Naive thymus-derived CD4-positive, alpha-beta T cell (primary cell): ENCODE measurements at places on chromosomes 11 and 22. TPM values are rescaled to one million over a fixed set of nuclear protein-coding genes. Genes with fewer than 3 reads are reported as not detected.

- no peaks in the 10 kb centered on the region for H3K36me3 ChIP-seq
- no peaks in the 10 kb centered on the region for H3K4me1 ChIP-seq
- H3K4me3 ChIP-seq: no peak overlapping the region
- H3K27me3 ChIP-seq: no peaks in the 10 kb centered on the region
Measured at GRCh38 chr11:11764423-11764803, 77.4 kb upstream of the USP47 start.

DNA sequence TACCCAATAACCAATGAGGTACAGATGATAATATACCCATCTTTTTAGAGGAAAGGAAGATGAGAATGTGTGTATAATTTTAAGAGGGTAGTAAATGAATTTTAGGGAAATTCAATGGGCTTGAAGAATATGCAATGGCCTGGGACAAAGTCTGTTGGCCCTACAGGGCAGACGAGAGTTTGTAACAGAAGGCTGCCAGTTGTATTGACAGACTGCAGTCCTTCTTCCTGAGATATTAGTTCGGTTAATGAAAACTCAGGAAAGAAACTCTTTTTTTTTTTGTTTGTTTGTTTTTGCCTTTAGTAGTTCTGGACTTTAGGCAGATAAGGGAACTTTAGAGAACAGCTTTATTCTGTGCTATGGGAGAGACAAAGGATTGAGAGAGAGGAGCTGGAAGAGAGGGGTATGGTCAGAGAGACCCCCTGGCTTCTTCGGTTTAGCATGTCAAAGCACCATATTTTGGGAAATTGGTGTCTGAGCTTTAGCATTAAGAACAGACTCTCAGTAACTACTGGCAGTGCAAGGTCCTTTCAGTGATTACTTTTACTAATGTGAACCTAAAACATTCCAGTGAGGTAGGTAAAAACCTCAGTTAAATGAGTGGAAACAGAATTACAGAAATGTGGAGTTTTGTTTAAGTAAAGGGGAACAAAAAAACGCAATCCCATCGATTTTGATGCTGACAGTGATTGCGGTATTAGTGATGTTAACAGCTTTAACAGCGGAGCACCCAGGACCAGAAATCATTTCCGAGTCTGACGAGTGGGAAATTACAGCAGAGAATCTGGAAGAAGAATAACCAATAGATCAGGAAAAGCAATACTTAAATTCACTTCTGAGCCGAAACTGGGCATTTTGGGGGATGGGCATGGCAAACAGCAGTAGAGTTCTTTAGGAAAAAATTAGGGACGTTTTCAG, 644 bp upstream of the NAALAD2 start:
- H3K36me3 ChIP-seq: no peaks in the 10 kb centered on the region
- no peak overlapping the region for H3K4me3 ChIP-seq
- peaks cover 15% of the 10 kb centered on the region for H3K27me3 ChIP-seq
- H3K4me1 ChIP-seq: no peaks in the 10 kb centered on the region

GRCh38 chr11:13135385-13136271, 126.5 kb downstream of the RASSF10 start:
- H3K36me3 ChIP-seq: no peaks in the 10 kb centered on the region
- H3K27me3 ChIP-seq: no peaks in the 10 kb centered on the region
- no peak overlapping the region for H3K27ac ChIP-seq
- H3K4me3 ChIP-seq: no peak overlapping the region
- no peaks in the 10 kb centered on the region for H3K4me1 ChIP-seq

- no peaks in the 10 kb centered on the region for H3K36me3 ChIP-seq
- DNase-seq: no peak
- no peak overlapping the region for H3K4me3 ChIP-seq
Measured at GRCh38 chr11:130848361-130849214, 67.7 kb downstream of the SNX19 start.

DNA sequence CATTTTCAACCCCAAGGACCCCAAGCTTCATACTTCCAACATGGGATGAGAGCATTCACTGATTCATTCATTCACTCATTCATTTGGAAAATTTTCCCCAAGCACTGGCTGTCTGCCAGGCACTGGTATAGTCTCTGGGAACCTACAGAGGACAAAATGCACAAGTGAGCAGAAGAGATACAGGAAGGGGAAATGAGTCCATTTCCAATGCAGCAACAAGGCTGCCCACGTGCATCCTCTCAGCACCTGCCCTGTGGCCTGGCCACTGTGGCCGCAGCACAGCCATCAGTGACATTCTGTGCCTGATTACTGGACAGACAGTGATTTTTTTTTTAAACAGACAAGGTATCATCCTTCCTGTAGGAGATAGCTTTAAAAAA, 96.0 kb upstream of the PITPNB start:
- no peak for DNase-seq
- no peaks in the 10 kb centered on the region for H3K36me3 ChIP-seq
- no peak overlapping the region for H3K27ac ChIP-seq
- H3K27me3 ChIP-seq: no peaks in the 10 kb centered on the region
- no peak overlapping the region for H3K4me3 ChIP-seq
- no peaks in the 10 kb centered on the region for H3K4me1 ChIP-seq

DNA sequence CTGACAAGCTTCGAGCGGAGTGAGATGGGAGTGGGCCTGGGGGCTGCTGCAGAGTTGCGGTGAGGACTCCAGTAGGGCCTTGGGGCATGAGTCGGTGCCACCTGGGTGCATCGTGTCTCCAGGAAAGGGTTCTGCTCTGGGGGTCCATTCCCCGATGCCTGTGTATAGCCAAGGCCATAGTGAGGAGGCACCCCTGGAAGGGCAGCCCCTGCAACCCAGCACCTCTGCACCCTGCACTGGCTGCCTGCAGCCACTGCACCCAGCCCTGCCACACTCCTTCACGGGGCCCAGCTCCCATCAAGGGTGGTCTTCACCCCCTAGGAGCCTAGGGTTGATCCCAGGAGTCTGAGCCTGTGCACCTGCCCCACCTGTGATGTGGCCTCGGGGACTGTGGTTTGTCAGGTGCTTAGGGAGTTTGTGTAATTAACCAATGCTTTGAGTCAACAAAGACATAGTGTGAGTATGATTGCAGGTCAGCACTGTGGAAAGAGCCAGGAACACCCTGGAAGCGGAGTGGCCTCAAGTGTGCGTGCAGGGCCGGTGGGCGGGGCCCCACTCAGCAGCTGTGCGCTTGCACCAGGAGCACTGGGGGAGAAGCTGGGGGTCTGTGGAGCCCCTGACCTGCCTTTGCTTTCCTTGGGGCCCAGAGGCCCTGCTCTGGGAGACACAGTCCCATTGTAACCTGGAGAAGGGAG, 1299.3 kb downstream of the BRD1 start:
- H3K27me3 ChIP-seq: no peaks in the 10 kb centered on the region
- DNase-seq: no peak
- no peaks in the 10 kb centered on the region for H3K4me1 ChIP-seq
- H3K27ac ChIP-seq: no peak overlapping the region

- H3K27ac ChIP-seq: no peak overlapping the region
- no peaks in the 10 kb centered on the region for H3K36me3 ChIP-seq
- H3K4me3 ChIP-seq: no peak overlapping the region
- DNase-seq: no peak
- H3K27me3 ChIP-seq: no peaks in the 10 kb centered on the region
Measured at GRCh38 chr11:72828692-72829101, 14.5 kb downstream of the ATG16L2 start.

SLCO2B1 gene
- total RNA-seq: not detected

- H3K4me3 ChIP-seq: no peak overlapping the region
- no peaks in the 10 kb centered on the region for H3K27me3 ChIP-seq
- no peak for DNase-seq
- H3K36me3 ChIP-seq: no peaks in the 10 kb centered on the region
- H3K27ac ChIP-seq: no peak overlapping the region
- H3K4me1 ChIP-seq: no peaks in the 10 kb centered on the region
Measured at GRCh38 chr11:1167751-1168231, 10.0 kb downstream of the MUC5AC start.

PARVG gene
- total RNA-seq: 142 TPM

DNA sequence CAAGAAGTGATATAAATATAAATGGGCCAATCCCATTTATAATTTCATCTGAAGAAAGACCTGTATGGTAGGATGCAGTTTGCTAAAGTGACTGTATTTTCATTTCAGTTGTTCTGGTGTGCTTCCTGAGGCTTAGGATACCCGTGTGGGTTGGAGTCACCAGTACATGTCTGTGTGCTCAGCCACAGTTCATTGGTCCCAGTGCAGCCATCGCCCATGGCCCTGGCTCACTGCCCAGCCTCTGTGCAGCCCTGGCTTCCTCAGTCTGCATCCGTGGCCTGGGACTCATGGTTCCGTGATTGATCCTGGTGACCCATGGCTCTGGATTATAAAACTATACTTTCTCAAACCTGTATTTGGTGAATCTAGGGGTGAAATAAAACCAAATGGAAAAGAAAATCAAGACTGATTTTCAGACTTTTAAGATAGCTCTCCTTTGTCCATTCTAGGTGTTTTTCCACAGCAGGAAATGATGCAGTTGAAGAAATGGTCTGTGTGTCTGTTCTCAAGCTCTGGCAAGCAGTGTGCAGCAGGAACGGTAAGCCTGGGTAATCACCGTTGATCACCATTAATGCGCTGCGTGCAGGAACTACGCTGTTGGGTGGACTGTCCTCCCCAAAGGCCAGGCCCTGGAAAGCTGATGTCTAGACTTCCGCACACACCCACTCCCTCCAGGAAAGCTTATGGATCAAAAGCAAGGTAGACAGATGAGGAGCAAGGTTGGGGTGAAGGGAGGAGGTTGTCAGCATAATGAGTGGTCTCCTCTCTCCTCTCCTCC, 27.2 kb downstream of the TTC12 start:
- no peaks in the 10 kb centered on the region for H3K27me3 ChIP-seq
- no peak for DNase-seq
- no peak overlapping the region for H3K27ac ChIP-seq
- H3K4me1 ChIP-seq: no peaks in the 10 kb centered on the region

RIBC2 gene
- total RNA-seq: 1.4 TPM

TTC36 gene
- total RNA-seq: 0.34 TPM

DNA sequence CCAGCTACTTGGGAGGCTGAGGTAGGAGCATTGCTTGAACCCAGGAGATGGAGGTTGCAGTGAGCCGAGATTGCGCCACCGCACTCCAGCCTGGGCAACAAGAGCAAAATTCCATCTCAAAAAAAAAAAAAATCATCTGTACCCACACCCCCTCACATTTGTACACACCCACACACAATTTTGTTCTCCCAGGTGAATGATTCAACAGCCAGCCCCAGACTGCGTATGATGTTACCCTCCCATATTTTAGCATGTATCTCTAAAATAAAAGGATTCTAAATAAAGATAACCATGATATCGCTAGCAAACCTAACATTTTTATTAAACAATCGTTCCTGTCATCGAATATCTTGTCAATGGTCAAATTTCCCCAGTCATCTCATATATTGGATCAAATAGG, 65.8 kb downstream of the BRD1 start:
- no peak overlapping the region for H3K4me3 ChIP-seq
- no peak overlapping the region for H3K27ac ChIP-seq
- H3K27me3 ChIP-seq: no peaks in the 10 kb centered on the region
- DNase-seq: no peak

GRCh38 chr11:72885749-72886609, 71.8 kb downstream of the ATG16L2 start:
- no peaks in the 10 kb centered on the region for H3K27me3 ChIP-seq
- no peaks in the 10 kb centered on the region for H3K4me1 ChIP-seq
- no peak overlapping the region for H3K4me3 ChIP-seq
- no peak overlapping the region for H3K27ac ChIP-seq

GRCh38 chr11:130523166-130523565, 74.7 kb downstream of the ADAMTS15 start:
- no peak for DNase-seq
- no peak overlapping the region for H3K27ac ChIP-seq
- H3K4me1 ChIP-seq: no peaks in the 10 kb centered on the region
- no peak overlapping the region for H3K4me3 ChIP-seq
- H3K36me3 ChIP-seq: no peaks in the 10 kb centered on the region

RPL27A gene
- 2,116 TPM for total RNA-seq

- H3K36me3 ChIP-seq: no peaks in the 10 kb centered on the region
- H3K27ac ChIP-seq: no peak overlapping the region
- DNase-seq: no peak
Measured at GRCh38 chr11:114163229-114163631, 103.7 kb downstream of the ZBTB16 start.

DNA sequence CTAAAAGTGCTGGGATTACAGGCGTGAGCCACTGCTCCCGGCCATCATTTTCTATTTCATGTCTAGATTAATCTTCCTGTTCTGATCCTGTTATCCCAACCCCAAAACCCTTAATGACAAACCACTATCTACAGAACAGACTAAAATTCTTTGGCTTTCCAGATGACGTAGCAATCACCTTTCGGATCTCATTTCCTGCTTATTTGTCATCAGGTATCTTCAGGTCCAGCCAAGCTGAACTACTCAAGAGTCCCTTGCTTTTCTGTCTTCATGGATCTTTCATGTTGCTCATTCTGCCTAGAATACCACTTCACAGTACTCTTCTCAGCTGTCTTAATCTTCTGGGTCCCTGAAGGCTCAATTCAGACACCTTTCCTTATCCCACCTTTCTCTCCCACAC, 27.4 kb upstream of the IPO7 start:
- no peaks in the 10 kb centered on the region for H3K4me1 ChIP-seq
- no peak for DNase-seq
- no peaks in the 10 kb centered on the region for H3K36me3 ChIP-seq
- no peak overlapping the region for H3K4me3 ChIP-seq
- no peaks in the 10 kb centered on the region for H3K27me3 ChIP-seq

MRGPRE gene
- not detected in 2 replicates for total RNA-seq

GRCh38 chr22:30245985-30246813, at the start of gene LIF:
Gene LIF, minus strand, starts transcription at chr22:30246759. Its CDS starts 64 bp downstream, at chr22:30246695.
- H3K27ac ChIP-seq: peak within 1 kb of the TSS; percentile 22
- no peaks in the 10 kb centered on the region for H3K4me1 ChIP-seq
- peak within 1 kb of the TSS; percentile 58 for H3K4me3 ChIP-seq
- no peaks in the 10 kb centered on the region for H3K27me3 ChIP-seq
- H3K36me3 ChIP-seq: no peaks in the 10 kb centered on the region

DNA sequence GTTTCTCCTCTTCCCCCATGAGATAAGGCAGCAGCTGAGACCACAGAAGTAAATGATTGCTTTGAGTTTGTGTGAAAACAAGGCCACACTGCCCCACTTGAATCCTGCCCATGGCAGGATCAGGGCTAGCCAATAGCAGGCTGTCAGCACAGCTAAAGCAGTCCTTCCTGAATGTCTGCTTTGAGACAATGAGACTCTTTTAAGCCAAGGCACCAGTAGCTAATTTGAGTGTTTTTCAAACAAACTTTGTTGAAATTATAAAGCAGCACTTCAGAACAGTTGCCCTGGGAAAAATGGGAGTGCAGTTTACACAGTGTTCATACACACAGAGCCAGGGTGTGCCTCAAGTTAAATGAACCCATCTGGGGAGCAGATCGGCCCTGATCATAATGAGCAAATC, 103.5 kb upstream of the OR5AK2 start:
- no peaks in the 10 kb centered on the region for H3K27me3 ChIP-seq
- H3K36me3 ChIP-seq: no peaks in the 10 kb centered on the region
- no peak for DNase-seq
- H3K4me1 ChIP-seq: no peaks in the 10 kb centered on the region
- H3K27ac ChIP-seq: no peak overlapping the region
